ENCODE measurements at places on chromosomes 2 and 18. TPM values are rescaled to one million over a fixed set of nuclear protein-coding genes. Genes with fewer than 3 reads are reported as not detected.

DNA sequence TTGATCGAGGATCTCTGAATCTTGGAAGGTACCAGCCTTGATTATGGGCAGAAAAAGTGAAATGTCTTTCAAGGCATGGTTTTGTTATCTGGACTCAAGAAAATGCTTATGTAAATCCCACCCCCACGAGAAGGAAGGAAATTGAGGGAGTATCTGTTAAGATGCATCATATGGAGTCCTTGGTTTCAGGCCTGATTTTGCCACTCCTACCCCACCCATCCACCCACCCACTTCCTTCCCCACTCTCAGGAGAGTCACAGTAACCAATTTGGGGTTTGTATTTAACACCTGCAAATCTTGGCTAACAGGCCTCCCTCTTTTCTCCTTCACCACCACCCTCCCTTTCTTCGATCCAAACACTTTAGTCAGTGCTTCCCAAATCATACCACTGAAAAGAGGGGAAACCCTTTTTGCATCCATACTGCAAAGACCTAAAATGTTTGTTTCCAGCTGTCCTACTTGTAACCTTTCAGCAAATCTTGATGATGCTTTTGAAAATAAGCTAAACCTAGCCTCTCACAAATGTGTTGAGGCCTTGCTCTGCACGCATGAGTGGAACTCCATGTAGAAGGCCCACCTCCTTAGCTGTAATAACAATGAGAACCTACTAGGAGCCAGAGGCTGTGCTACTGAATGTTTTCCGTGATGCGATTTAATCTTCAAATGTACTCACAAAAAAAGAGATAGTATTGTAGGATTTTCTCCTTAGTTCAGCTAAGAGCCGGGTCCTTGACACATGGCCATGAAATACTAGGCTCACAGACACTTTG, 34.8 kb downstream of the POU3F3 start:
- H3K27me3 ChIP-seq = no peaks in the 10 kb centered on the region
- no peak for DNase-seq
- no peak overlapping the region for H3K4me3 ChIP-seq
- no peak overlapping the region for H3K27ac ChIP-seq
- H3K36me3 ChIP-seq = no peaks in the 10 kb centered on the region

Gene KIF5C
- 0.17 TPM for total RNA-seq

DNA sequence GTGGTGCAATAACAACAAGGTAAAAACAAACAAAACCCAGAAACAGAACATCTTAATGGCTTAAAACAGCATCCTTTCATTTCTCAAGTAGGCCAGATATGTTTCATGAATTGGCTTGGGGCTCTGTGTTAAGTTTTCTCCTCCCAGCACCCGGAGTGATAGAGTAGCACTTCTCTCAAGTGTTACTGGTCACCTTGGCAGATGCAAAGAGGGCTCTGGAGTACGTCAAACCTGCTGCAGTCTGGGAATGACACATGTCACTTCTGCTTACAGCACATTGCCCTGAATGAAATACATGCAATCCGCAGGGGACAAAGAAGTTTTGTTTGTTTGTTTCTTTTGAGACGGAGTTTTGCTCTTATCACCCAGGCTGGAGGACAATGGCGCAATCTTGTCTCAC, 639.3 kb downstream of the CNTNAP5 start:
- H3K36me3 ChIP-seq = no peaks in the 10 kb centered on the region
- no peak overlapping the region for H3K4me3 ChIP-seq
- no peak overlapping the region for H3K27ac ChIP-seq
- no peak for DNase-seq

Gene CPO
- total RNA-seq = under 0.01 TPM

DNA sequence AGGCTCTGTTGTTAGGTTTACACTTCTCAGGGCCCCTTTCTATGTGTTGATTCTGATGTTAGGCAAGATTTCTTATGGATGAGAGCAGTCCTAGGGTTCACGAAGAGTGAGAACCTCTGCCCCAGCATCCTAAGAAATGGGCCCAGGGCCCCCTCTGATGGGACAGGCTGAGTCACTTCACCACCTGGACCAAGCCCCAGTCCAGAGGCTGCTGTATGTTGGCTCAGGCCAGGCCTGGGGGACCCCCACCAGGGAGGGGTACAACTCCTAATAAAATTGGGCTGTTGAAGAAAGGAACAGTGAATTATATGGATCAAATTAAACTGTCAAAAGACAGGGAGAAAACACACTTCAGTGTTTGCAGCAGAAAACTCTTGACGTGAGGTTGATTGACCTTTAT, 365.9 kb upstream of the HS6ST1 start:
- H3K4me1 ChIP-seq = no peaks in the 10 kb centered on the region
- DNase-seq = no peak
- no peak overlapping the region for H3K27ac ChIP-seq
- H3K27me3 ChIP-seq = no peaks in the 10 kb centered on the region
- no peak overlapping the region for H3K4me3 ChIP-seq

Gene MAB21L4
- total RNA-seq = not detected

- H3K27ac ChIP-seq = no peak overlapping the region
- H3K4me3 ChIP-seq = no peak overlapping the region
- no peaks in the 10 kb centered on the region for H3K27me3 ChIP-seq
These were observed 415.0 kb upstream of the NRP2 start for GRCh38 chr2:205267323-205267722.
